ENCODE measurements at places on chromosomes 7 and 10.

GRCh38 chr10:97475936-97476594 is 22.2 kb downstream of the MMS19 start:
- no peak for DNase-seq

DNA sequence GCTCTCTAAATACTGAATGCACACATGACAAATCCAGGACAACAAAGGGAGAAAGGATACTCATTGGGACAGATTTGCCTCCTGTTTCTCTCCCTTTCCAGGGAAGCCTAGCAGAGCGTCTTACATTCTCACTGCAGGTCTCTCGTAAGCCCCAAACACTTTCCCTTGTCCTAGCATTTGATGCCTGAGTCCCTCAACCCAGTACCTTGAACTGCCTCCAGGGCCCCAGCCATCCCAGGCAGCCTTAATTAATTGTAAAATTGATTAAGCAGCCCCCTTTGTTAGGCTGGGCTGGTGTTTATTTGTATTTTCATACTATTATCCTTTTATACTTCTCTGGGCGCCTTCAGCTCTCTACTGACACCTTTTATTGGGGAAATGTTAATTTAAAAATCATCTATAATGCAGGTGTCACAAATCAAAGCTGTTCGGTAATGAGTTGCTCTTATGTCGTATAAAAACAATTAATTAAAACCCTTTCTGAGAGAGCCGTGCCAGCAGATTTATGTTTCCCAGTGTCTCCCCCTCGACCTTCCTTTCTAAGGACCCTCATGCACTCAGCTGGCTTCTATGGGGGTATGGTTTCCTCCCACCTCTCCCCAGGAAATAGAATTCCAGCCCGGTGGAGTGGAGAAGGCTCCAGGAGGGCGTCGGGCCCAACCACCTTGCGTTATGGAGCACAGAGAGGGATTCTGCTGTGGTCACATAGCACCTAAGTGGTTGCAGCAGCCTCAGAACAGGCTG is 243.8 kb downstream of the RPS24 start:
- DNase-seq = no peak

DNA sequence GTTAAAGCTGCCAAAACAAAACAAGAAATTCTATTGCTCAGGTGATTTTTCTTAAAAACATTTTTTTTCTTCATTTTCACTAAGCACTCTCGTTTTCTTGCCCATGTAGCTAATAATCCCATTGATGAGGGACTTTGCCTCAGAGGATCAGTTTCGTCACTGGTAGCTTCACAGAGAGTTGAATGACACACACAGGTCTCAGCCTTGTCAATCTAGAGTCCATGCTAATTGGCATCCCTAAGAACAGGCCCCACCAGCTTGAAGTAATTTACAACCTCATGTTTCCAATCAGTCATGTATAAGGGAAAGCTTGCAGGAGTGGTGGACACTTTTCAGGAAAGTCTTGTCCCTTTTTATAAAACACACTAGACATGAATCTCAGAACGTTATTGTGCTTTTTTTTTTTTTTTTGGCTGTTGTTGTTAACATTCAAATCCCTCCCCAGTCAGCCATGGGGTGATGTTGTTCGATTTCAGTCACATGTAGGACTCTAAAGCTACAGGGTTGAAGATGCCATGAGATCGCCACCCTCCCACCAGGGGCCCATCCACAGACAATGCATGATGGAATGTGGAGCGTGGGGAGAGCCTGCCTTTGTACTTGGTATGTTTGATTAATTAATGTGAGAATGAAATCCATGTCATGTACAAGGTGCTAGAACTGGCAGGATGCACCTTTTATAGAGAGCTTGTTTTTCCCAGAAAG is 232.4 kb upstream of the FZD8 start:
- DNase-seq = no peak

GRCh38 chr10:50381642-50382041 is 130.3 kb upstream of the ASAH2 start:
- no peak for DNase-seq

DNA sequence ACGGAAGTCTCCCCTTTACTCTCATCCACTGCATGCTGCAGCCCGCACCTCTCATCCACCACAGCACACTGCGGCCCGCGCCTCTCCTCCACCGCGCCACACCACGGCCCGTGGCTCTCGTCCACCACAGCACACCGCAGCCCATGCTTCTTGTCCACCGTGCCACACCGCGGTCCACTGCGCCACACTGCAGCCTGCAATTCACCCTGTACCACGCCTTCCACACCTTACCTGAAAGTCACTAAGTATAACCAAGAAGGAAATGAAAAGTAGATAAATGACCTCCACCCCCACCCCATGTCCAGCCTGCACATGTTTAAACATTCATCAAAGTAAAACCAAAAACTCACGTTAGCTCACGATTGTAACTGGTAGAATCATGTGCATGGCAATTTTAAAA is 176.1 kb downstream of the DIP2C start:
- DNase-seq = no peak

DNA sequence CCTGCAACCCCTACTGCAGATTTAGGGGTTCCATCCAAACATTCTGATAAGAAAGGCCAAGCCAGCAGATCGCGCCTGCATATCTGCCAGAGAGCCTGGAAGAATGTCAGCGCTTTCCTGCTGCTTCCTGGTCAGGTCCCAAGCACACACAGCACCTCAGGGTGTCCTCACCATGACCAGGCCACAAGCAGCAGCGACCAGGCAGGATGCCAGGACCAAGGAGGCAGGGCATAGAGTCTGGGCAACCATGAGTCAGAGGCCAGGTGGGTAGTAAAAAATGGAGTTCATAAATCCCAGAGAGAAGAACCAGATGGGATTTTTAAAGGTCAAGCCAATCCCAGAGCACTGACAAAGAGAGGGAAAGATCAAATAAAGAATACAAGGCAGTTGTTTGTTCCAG is 5.5 kb upstream of the FAM131B start:
- DNase-seq = no peak

DNA sequence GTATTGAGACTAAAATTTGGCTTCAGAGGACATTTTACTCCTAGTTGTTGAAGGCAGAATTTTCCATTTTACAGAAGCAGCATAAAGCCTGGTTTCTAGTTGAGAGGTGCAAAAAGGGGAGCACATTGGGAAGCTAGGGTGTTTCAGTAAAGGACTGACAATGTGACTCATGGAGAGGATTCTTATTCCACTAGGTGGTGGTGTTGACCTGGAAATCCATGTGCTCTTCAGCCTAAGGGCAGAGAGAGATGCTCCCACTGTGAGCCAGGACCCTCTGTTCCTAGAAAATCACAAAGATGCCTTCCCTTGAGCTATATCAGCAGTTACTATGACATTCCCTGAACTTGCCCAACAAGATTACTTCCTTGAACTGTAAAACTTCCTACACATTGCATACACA is 687.8 kb downstream of the IPMK start:
- no peak for DNase-seq

DNA sequence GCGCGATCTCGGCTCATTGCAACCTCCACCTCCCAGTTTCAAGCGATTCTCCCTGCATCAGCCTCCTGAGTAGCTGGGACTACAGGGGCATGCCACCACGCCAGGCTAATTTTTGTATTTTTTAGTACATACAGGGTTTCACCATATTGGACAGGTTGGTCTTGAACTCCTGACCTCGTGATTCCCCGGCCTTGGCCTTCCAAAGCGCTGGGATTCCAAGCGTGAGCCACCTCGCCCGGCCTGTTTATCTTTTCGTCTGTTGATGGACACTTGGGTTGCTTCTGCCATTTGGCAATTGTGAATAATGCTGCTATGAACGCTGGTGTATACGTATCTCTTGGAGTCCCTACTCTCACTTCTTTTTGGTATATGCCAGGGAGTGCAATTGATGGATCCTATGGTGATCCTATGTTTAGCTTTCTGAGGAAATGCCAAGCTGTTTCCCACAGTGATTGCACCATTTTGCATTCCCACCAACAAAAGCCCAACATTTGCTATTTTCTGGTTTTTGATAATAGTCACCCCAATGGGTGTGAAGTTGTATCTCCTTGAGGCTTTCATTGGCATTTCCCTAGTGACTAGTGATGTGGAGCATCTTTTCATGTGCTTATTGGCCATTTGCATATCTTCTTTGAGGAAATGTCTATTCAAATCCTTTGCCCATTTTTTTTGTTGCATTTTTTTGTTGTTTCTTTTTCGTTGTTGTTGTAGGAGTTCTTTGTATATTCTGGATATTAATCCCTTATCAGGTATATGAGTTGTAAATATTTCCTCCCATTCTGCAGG is 3.5 kb downstream of the ANTXRL start:
- no peak for DNase-seq

DNA sequence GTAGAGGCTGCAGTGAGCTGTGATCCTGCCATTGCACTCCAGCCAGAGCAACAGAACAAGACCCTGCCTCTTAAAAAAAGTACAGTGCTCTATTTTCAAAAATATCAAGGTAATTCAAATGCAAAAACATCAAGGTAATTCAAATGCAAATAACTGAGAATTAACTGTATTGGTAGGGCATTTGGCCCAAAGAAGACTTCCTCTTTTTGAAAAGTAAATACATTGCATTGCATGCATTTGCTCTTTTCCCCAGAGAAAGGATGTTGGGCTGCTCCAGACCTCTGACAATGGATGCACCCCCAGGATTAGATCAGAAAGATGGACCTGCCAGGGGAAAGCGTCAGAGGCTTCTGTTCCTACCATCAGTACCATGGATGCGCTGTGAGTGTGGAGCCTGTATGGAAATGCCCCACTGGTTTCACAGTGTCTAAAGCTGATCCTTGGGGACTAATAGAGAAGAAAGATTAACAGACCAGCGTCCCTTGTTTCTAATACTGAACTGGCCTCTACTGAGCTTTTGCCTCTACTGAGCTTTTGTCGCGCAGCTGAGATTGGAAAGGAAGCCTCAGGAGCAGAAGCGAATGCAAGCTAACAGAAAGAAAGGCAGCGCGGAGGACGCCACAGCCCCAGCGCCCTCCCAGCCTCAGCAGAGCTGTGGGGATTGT is 93.5 kb upstream of the LYZL2 start:
- DNase-seq = no peak

DNA sequence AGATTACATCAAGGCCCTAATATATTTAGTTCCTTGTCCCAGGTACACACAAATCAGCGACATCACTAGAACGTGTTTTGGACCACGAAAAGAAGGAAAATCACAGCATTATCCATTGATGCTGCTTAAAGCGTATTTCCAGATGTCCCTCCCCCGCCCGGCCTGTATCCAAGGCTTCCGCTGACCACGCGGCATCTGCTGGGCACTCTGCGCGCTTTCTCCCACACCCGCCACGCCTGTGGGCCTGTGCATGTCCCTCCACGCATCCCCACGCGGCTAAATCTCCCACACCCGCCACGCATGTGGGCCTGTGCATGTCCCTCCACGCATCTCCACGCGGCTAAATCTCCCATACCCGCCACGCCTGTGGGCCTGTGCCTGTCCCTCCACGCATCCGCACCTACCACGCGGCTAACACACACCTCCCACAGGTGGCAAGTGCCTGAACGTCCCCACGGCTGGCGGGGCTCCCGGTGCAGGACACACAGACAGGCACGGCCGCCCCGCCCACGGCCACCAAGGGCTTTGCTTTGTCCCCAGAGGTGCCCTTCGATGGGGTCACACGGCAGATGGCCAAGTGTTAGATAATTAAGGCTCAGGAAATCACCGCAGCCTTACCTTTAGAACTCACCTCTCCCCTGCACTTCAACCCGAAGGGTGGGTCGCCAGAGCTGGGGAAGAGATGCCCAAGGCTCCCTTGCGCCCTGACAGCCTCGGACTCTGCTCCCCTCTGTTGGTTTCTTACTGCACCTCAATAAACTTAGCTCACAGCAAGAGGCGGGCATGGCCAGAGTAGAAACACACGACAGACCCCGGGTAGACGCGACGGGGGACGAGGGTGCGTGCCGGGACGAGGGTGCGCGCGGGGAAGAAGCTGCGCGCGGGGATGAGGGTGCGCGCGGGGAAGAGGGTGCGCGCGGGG is 49.5 kb downstream of the DIP2C start:
- DNase-seq = no peak

DNA sequence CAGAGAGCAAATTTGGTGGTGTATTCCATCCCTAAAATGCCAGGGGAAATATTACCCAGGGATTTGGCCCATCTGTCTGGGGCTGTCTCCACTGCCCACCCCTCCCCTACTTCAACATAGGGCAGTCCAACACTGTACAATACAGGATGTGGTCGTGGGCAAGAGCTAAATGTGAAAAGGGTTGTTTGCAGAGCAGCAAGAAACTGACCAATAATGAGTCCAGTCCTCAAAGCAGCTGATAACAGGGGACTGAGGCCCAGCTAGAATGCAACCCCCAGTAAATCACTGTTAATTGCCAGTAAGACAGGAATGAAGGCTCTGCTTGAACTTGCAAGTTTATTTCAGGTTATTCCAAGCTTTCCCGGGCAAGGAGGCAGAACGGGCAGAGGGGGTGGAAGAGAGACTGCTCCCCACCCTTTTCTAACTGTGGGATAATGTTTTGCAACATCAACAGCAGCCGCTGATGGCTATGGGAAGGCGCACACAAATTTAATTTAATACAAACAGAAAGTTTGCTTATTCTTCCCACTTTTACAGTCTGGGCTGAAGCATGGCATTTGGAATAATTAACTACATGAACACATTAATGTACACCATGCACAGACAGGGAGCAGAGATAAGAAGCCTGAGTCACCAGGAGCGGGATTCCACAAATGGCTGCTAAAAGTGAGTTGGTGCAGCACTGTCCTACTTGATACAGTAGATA is 36.8 kb downstream of the AFAP1L2 start:
- DNase-seq = no peak

DNA sequence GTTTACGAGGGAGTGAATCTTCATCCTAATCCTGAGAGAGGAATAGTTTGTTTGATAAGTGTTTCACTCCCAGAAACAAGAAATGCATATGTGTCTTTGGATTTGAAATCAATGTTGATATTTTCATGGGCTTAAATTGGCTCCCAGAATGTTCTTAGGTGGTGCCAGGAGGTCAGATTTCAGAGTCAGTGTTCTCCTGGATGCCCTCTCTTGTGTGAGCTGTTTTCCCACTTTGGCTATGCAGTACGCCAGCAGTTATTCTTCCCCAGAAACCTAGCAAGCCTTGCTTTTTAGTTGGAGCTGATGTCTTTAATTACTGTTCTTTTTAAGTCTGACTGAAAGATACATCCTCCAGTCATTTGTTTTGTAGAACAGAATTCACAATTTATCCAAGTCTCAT is 291.4 kb downstream of the DNAJB9 start:
- DNase-seq = no peak

- no peak for DNase-seq
Measured at GRCh38 chr7:121505540-121506182, 109.6 kb upstream of the FAM3C start.

DNA sequence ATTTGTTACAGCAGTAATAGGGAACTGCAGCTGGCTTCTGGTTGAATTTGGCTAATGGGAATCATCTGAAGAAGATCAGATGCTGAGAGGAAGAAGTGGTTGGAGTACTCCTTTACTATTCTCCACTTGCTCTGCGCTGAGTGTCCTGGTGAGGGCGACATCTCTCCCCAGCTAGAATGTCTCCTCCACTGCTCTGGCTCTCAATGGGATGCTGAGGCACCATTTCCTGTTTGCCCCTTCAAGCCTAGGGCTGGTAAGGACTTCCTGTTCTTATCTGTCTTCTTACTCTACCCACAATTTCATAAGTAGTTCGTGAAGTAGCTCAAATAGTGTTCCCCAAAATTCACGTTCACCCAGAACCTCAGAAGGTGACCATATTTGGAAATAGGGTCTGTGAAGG is 43.2 kb upstream of the TES start:
- no peak for DNase-seq

GRCh38 chr10:104913390-104913789 is 272.3 kb downstream of the SORCS3 start:
- DNase-seq = no peak
